ENCODE measurements at places on chromosomes 11 and 22.
A peak's percentile ranks its signal among the peaks of the same experiment; 100 is the strongest.

- no peak for DNase-seq
Measured at GRCh38 chr22:49400136-49400940, 427.3 kb downstream of the BRD1 start.

DNA sequence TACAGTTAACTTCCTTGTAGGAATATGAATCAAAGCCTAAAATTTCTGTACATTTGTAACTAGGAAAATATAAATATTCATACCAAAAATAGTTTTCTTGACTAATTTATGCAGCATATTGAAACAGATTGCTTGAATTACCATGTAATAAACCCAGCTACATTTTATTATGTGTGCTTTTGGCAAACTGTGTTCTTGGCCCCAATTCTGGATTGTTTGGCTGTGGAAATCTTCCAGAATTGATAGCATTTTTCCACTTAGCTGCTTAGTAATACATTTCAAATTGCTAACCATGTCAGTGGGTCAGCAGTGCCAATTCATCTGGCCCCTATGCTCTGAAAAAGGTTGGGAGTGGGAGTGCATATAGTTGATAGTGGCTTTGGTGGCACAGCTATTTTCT, 32.3 kb downstream of the PDHX start:
- DNase-seq, result no peak

DNA sequence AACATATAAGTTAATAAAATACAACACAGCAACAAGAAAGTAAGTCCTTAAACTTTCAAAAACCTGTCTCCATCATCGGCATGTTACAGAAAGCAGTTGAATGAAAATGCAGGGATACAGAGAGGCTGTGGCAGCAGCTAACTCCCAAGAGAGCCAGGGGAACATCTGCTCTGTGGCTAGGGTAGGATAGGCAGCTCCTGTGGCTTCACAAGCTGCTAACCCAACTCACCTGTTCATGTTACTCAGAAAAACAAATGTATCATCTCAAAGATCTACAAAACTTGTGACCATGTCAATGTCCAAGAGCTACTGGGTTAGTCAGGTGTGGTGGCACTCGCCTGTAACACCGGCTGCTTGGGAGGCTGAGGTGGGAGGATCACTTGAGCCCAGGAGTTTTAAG, 15.2 kb upstream of the PLAAT3 start:
- no peak for DNase-seq

- no peak for DNase-seq
Measured at GRCh38 chr22:39097098-39098020, at the start of gene APOBEC3H. TSS of gene APOBEC3H (plus strand) at chr22:39097244. CDS start at chr22:39100279, 3,035 bp downstream.

DNA sequence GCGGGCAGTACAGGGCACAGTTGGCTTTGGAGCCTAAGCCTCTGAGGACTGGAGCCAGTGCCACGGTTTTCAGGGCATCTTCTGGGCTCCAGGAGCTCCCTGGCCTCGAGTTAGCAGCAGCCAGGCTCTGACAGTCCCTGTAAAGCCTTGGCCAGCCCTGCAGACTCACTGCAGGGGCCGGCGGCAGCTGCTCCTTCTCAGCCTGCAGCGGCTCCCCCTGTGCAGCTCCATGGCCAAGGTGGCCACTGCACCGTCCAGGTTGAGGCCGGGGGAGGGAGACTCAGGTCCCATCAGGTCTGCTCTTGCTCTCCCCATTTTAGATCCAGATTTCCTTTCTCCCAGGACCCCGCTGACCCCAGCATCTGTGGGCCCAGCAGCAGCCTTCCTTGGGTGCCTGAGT, 1461.1 kb downstream of the BRD1 start:
- no peak for DNase-seq

- no peak for DNase-seq
Measured at GRCh38 chr11:78499971-78500370, 74.7 kb downstream of the NARS2 start.

DNA sequence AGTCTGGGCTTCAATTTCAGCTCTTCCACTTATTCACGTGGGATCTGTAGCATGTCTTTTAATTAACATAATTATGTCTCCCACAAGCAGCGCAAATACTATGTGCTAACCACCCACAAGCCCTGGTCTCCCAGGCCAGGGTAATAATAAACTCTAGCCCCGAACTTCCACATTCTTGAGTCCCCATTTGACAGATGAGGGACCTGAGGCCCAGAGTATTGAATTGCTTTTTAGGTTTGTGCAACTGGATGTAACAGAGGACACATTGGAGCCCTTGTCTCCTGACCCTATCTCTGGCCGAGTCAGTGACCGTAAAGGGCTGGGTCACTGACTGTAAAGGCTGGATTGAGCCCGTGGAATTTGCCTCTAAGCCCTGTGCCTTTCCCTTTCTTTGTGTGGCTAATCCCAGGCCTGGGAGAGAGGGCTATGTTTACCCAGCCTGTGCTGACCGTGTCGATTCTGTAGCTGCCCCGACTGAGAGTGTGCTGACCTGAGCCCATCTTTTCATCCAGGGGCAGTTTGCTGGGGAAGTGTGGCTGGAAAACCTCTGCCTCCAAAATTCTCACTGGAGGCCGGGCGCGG, 3.9 kb downstream of the CRYBB2 start:
- DNase-seq, result no peak

DNA sequence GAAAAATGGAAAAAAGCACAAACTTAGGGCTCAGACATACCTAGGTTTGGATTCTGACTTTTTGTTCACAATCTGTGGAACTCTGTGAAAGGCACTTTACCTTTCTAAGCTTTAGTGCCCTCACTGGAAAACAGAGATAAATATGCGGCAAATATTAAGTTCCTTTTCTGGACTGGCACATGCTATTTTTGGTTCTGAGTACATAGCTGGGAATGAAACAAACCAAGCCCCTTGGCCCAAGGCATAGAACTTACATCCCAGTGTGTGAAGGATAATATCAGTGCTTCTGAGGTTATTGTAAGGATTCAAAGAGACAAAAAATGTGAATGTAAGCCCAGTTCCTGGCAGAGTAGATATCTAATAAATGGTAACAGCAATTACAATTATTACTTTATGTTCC, 227.5 kb downstream of the ADAMTS15 start:
- no peak for DNase-seq

- DNase-seq, result no peak
Measured at GRCh38 chr11:105574974-105575373, 34.9 kb upstream of the GRIA4 start.

- no peak for DNase-seq
Measured at GRCh38 chr22:48188231-48188721, 1425.8 kb downstream of the TBC1D22A start.

DNA sequence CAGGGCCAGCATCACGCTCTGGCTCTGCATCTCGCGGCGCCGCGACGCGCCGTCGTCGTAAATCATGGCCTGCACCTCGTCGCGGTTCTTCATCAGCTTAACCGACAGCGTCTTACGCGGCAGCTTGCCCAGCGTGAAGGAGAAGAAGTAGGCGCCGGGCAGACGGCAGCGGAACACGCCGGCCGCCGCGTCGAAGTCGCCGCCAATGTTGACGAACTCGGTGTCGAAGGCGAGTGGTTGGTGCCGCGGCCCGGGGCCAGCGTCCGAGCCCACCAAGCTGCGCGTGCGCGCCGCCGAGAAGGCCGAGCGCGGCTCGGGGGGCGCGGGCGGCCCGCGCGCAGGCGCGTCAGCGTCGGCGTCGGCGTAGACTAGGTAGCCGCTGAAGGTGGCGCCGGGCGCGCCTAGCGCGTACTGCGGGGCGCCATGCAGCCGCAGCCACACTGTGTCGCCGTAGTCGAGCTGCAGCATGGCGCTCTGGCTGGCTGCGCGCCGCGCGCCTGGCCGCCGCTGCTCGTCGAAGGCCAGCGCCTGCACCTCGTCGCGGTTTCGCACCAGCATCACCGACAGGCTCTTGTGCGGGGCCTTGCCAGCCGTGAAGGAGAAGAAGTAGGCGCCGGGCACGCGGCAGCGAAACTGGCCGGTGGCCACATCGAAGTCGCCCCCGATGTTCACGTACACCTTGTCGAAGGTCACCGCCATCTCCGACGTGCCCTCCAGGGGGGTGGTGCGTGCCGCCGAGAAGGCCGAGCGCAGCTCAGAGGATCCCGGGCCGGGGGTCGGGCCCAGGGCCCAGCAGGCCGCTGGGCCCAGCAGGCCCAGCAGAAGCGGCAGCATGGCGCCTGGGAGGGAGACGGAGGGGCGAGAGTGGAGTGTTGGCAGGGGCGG, 3.7 kb downstream of the FAM180B start:
- no peak for DNase-seq

DNA sequence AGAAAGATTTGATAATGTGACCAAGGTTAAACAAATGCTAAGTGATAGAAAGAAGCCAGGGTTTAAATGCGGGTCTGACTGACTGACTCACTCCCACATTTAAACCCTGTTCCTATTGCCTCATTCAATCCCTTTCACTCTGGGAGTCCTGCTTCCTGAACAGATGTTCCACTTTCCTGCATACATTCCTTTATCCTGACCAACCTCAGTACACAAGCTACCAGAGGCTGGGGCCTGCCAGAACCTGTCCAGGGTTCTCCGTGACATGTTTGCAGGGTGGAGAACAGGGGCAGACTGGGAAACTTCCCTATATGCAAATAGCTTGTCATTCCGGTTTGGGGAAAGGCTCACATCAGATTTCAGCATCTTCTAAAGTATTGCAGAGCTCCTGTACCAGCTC, 3.0 kb upstream of the ANKK1 start:
- no peak for DNase-seq

DNA sequence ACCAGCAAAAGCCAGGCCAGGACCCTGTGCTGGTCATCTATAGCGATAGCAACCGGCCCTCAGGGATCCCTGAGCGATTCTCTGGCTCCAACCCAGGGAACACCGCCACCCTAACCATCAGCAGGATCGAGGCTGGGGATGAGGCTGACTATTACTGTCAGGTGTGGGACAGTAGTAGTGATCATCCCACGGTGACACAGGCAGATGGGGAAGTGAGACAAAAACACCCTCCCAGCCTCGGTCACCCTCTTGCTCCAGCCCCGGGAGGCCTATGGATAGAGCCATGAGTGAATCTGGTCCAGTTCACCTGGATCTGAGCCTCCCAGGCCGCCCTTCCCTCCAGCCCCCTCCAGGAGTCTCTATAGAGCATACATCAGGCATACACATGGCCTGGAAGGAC, 115.2 kb upstream of the IGLL5 start:
- no peak for DNase-seq

DNA sequence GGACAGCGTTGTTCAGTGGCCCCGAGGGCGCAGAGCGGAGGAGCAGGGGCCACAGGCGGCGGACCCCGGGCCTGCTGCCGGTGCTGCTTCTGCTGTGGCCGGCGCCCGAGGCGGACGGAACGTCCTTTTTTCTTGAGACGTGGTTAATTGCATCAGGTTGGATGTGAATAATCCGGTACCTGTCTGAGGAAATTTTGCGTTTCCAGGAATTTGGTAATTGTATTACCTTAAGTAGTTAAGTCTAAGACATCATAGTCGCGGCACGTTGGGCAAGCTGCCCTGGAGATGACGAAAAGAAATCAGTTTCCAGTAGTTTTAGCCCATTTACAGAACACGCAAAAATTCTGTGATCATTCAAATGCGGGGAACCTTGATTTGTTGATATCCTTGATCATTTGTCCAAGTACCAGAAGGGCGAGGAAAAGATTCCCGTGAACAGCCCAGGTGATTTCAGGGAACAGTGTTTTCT, 789 bp downstream of the SPECC1L start:
- no peak for DNase-seq

DNA sequence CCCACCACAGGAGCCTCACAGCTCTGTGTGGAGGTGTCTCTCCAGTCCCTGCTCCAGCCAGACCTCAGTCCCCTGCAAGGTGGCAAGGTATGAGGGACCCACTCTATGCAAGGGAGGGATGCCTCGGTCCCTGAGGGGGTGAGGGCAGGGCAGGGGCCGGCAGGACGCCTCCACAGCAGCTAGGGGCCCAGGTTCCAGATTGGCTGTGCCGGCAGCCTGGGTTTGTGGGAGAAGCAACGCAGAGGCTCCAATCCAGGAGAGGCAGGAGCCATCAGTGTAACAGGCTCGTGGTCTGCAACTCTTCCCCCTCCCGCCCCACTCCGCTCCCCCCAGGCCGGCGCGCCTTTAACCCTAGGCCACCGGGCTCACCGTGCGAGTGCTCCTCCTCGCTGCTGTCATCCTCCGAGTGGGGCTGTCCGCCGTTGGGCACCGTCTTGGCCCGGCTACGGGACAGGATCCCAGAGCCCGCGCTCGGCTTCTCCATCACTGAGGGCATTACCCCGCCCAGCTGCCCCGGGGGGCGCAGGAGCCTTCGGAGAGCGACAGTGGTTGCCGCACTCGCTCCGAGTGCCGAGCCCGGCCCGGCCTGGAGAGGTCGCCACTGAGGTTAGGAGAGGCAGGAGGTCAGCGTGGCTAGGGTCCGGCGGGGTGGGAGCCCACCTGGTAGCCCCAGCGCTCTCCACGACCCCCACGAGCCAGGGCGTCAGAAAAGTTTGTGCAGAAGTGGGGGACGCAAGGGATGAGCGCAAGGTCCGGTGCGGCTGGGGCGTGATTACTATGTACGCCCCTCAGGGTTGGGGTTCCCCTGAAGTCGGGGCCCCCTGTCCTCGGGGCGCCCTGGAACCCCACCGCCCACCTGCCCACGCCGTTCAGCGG, 765 bp downstream of the RCOR2 start:
- DNase-seq, result no peak

GRCh38 chr11:1259076-1259461, 36.2 kb downstream of the MUC5B start:
- DNase-seq, result no peak

DNA sequence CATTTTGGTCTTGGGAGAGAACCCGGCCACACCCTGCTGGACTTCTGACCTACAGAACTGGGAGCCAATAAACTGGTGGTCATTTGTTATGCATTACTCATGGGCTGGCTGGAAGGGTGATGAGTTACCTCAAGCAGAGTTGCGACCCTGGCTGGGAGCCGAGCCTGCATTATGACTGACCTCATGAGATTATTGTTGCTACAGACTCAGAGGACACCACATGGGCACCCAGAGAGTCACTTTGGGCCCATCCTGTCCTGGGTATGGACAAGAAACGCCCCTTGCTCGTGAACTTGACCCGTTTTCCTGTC, 531.7 kb downstream of the TBC1D22A start:
- DNase-seq, result no peak

GRCh38 chr22:19719050-19719482, 4.3 kb upstream of the GP1BB start:
- DNase-seq, result no peak

- no peak for DNase-seq
Measured at GRCh38 chr11:6249770-6250555, 9.7 kb upstream of the CCKBR start.

- no peak for DNase-seq
Measured at GRCh38 chr11:25396847-25397246, 900.0 kb downstream of the LUZP2 start.

DNA sequence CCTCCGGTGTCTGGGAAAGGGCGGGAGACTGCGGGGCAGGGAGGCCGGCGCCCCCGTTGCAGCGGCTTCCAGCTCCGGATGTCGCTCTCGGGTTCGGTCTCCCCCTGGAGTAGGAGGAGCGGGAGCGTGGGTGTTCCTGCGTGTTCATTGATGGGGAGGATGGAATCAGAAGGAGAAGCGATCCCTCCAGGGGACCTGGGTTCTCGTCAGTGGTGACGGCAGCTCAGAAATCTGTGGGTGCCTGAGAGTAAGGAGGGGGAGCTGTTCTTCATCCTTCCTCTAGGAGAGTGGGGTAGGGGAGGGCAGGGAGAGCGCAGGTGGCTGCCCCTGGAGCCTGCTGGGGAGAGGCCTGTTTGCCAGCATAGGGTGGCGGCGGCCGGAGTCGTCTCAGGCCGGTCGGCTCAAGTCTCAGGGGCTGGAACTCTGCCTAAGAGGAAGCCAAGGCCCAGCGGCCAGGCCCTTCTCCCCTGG, 1.1 kb downstream of the UBASH3B start:
- DNase-seq, result peak; percentile 44

- DNase-seq, result peak; percentile 77
Measured at GRCh38 chr11:47109727-47110246, 66.9 kb downstream of the ARFGAP2 start.

GRCh38 chr11:58577555-58578135, 1.2 kb upstream of the ZFP91 start:
- peak; percentile 76 for DNase-seq

- DNase-seq, result no peak
Measured at GRCh38 chr22:24095826-24096757, 85.0 kb downstream of the CABIN1 start.
